A549 treated with Mapracorat at 1 μM for 4 hours (cell line): ENCODE measurements at places on chromosomes 12 and 14. TPM values are rescaled to one million over a fixed set of nuclear protein-coding genes. Genes with fewer than 3 reads are reported as not detected.

BHLHE41 gene
- 0.28 to 1.6 TPM (median 0.47 TPM) in 5 replicates for total RNA-seq

ATP2B1 gene
- total RNA-seq, result 52.9 to 65.5 TPM (median 53.6 TPM) in 5 replicates

GPR135 gene
- 0.70 to 1.3 TPM (median 1.0 TPM) in 5 replicates for total RNA-seq

ARHGEF25 gene
- total RNA-seq, result 4.4 to 5.9 TPM (median 5.3 TPM) in 5 replicates

AKAP5 gene
- 0.35 to 0.46 TPM (median 0.41 TPM) in 5 replicates for total RNA-seq

CNTN1 gene
- total RNA-seq, result 35.1 to 66.0 TPM (median 51.4 TPM) in 5 replicates

SRRM4 gene
- not detected in 5 replicates for total RNA-seq

TDRD9 gene
- total RNA-seq, result 0.14 to 0.40 TPM (median 0.28 TPM) in 4 of 5 replicates, not detected in the other

OR4K17 gene
- total RNA-seq, result not detected in 5 replicates

ENDOU gene
- not detected in 5 replicates for total RNA-seq

BRI3BP gene
- total RNA-seq, result 15.4 to 21.7 TPM (median 20.8 TPM) in 5 replicates
